Activated CD8-positive, alpha-beta memory T cell treated with anti-CD3 and anti-CD28 coated beads for 1 hour (primary cell): ENCODE measurements at places on chromosomes 16 and 17.

- DNase-seq = no peak
Measured at GRCh38 chr16:82895843-82896242, 269.1 kb downstream of the CDH13 start.

- DNase-seq = no peak
Measured at GRCh38 chr16:86117756-86118155, 218.8 kb downstream of the IRF8 start.

- no peak for DNase-seq
Measured at GRCh38 chr17:45393411-45393810, 39.3 kb downstream of the ARHGAP27 start.

- DNase-seq = no peak
Measured at GRCh38 chr16:50204453-50205108, 51.5 kb downstream of the TENT4B start.

DNA sequence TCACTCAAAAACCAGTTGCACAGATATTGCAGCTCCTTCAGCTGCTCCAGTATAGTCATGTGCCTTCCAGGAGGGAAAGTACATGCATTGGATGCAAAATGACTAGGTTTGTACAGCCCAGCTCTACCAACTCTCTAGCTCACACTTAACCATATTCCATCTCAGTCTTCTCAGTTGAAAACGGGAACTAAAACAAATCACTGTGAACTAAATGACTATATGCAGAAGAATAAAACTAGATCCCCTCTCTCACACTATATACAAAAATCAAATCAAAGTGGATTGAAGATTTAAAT, 24.9 kb downstream of the DCUN1D3 start:
- no peak for DNase-seq

GRCh38 chr17:82887255-82888164, 47.7 kb upstream of the ZNF750 start:
- no peak for DNase-seq

DNA sequence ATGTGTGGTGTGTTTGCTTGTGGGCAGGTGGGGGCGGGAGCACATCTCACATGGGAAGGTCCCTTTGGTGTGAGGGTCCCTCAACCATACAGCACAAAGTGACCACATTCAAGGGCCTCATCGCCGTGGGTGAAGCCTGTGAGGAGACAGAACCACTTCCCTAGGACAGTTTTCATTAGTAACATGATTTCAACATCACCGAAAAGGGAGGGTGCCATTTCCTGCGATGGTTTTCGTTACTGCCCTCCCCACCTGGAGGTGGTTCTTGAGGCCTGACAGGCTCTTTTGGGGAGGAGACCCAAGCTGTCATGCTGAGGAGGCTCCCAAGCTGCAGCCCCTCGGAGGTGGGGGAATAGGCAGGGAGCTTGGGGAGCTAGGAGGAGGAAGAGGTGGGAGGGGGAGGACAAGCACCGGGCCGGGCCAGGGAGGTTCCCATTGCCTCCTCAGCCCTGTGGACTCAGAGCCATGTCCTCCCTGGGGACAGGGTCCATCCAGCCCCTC, 9.5 kb downstream of the CD300LB start:
- DNase-seq = no peak

DNA sequence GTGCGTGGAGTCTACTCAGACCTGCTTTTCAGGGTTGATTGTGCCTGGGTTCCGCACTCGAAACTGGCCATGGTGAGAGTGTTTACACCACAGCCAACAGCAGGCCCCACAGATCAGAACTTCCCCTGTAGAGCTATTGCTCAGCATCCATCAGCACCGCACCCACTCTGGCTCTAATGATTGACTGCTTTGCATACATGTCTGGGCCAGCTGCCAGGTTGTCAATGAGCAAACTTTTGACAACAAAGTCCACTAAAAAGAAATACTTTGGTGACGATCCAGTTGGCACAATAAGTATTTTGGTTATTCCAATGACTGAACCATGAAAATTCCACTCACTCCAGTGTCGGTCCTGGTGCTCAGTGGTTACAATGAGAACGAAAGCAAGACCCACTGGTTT, 190.7 kb downstream of the FOXL1 start:
- no peak for DNase-seq

DNA sequence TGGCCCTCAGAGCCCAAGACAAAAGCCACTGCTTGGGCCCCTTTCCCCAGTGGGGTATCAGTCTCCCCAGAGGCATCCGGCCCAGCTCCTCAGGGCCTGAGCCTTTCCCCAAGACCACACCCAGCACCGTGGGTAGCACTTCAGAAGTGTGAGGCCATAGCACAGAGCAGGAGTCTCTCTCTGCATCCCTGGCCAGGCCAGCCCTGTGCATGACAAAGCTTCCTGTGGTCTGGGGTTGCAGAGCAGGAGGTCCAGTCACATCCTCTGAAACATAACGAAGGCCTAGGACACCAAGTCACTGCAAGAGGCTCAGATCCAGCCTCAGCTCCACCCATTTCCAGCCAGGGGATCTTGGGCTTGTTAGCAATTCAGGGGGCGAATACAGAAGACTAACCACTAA, 56.8 kb upstream of the ZNF423 start:
- DNase-seq = no peak

DNA sequence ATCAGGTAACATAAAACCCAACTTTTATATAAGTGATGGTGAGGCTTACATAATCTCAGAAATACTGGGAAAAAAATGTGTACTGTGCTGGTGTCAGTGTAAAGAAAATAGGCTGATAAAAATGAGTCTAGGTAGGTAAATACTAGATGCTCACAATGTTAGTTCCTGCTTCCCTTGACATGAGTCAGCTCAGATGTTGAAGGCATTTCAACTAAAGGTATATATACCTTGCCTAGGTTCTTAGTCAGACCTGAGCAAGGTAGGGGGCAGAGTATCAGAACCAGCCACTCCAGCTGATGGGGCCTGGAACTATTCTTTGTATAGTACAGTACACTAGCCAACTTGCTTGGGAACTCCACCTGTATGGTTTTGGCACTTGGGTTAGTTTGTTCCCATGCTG, 51.0 kb upstream of the CA10 start:
- DNase-seq = no peak

- no peak for DNase-seq
Measured at GRCh38 chr17:82287868-82288801, 14.6 kb upstream of the CSNK1D start.

DNA sequence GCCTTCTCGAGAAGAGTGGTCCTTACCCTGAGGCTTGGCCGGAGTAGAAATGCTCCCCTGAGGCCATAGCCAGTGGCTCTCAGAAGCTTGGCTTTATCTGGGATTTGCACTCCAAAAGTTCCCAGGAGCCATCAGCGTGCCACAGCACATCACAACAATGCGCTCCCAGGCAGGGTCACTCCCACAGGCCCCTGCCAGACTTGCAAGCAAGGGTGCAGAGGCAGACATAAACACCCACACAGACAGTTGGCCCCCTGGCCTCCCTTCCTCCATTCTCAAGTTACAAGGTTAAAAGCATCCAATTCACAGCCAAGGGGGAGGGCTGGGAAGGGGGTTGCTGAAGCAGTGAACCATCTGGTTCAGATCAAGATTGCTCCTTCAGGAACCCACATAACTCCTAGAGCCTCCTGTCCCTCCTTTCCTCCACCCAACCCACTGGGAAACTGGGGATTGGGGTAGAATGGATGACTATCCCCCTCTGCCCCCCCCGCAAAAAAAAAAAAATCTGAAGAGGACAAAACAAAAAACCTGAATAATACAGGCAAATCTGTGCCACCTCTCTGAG, 1.8 kb downstream of the ST3GAL2 start:
- DNase-seq = no peak

DNA sequence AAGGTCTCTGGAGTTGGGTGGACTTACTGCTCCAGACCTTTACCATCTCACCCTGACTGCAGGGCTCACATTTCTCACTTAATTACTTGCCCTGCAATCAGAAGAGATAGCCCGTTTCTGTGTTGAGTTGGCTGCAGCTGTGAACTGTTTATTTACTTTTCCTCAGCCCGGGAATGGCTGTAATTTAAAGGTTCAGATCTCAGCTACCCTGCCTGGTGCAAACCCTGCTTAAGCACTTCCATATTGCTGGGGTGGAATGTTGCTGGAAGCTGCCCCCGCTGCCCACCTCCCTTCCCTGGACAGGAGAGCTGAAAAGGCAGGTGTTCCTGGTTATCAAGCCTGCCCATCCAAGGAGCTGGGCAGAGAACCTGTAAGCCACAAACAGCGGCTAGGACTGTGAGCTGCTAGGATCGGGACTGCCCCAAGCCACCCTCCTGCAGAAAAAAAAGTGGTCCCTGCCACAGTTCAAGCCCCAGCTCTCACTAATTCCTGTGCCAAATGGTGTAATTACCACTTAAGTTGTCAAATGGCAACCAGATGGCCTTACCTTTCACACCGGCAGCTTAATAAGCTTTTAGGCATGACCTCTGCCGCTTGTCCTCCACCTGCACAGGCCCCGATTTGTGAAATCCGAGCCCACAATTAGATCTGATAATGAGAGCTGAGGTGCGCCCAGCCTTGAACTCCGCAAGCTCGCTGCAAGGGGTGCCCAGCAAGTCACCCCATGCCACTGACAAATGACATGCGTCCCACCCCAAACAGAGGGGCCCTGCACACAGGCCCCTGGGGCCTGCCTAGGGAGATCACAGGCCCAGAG, 269.8 kb downstream of the C16orf95 start:
- no peak for DNase-seq

GRCh38 chr17:82952019-82952418, 112.2 kb upstream of the ZNF750 start:
- no peak for DNase-seq

- no peak for DNase-seq
Measured at GRCh38 chr16:83721676-83722075, 86.1 kb upstream of the HSBP1 start.

- DNase-seq = no peak
Measured at GRCh38 chr16:58384437-58385055, 7.7 kb upstream of the GINS3 start.

DNA sequence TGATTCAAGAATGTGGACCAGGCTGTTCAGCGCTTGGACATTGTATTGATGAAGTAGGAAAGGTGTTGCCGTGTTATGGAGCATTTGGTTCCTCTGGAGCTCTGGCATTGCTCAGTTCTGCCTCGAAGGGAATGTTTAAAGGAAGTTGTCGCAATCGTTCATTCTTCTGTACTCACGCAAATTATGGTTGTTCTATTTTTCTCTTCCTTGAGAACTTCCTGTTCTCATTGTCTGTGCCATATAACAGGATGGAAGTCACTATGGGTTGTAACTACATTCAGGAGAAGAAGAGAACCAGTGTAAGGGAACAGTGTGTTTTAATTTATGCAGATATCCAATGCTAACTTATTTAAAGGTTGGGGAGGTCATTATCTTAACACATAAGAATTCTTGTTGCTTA, 13.0 kb downstream of the PCTP start:
- DNase-seq = no peak

- DNase-seq = peak; percentile 87
Measured at GRCh38 chr17:64129765-64130558, at the start of gene ERN1. Gene ERN1, minus strand, starts transcription at chr17:64130144. Its CDS starts 115 bp downstream, at chr17:64130029.
